ENCODE measurements at places on chromosomes 2 and 18.

- DNase-seq = no peak
Observed at GRCh38 chr2:235552671-235553070, 58.8 kb downstream of the AGAP1 start.

- no peak for DNase-seq
Observed at GRCh38 chr2:100180503-100180902, 38.1 kb upstream of the AFF3 start.

DNA sequence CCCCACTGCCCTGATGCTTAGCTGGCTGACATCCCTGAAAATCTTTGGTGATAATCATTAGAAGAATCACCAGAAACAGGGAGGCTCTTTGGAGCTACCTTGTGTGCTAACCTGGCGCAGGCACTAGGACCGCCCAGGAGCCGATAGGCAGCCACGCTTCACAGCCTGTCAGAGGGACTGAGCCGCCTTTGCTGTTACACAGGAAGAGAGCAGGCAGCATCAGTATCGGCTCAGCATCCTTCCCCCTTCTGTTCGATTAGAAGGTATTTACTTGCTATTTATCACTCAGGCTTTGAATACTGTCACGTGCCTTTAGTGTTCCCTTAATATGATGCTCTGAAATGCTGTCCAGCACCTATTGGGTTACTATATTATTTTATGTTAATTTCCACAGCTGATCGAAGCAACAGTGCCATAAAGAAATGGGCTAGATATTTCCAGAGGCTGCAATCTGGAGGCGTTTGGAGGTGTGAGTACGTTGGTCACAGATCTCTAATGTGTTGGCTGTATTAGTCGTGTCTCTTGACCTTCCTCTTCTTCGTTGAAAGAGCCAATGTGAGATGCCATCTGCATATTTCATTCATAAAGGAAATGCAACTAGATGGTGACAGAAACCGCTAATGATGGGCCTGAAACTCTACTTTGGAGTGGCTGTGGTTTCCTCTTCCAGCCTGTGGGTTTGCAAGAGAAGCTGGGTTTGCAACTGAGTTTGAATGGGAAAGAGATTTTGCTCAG is 110.4 kb upstream of the RAB27B start:
- peak; percentile 84 for DNase-seq

- DNase-seq = peak; percentile 69
Observed at GRCh38 chr2:42328148-42328833, 32.7 kb downstream of the COX7A2L start.

GRCh38 chr18:59220784-59221765 is 1.1 kb downstream of the GRP start:
- no peak for DNase-seq

DNA sequence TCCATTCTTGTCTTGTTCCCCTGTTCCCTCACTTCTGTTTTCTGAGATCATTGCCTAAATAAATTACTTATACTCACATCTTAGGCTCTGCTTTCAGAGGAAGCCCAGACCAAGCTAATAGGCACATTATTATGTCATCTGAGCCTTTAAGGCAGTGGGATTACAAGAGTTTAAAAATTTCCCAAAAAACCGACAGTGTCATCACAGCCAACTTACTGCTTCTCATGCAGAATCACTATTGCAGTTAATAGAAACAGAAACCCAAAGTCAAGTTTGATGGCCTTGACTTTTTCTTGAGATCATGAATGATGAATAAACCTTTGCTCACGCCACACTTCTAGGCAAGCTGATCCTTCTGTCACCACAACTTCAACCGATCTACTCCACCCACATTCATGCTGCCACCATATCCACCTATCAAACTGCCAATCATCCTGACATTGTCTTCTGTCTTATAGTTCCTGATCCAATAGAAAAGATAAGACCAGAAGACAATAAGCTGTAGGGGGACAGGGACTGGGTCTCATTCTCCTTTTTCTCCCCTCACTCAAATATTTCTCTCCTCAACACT is 142.7 kb upstream of the CREB1 start:
- DNase-seq = no peak

DNA sequence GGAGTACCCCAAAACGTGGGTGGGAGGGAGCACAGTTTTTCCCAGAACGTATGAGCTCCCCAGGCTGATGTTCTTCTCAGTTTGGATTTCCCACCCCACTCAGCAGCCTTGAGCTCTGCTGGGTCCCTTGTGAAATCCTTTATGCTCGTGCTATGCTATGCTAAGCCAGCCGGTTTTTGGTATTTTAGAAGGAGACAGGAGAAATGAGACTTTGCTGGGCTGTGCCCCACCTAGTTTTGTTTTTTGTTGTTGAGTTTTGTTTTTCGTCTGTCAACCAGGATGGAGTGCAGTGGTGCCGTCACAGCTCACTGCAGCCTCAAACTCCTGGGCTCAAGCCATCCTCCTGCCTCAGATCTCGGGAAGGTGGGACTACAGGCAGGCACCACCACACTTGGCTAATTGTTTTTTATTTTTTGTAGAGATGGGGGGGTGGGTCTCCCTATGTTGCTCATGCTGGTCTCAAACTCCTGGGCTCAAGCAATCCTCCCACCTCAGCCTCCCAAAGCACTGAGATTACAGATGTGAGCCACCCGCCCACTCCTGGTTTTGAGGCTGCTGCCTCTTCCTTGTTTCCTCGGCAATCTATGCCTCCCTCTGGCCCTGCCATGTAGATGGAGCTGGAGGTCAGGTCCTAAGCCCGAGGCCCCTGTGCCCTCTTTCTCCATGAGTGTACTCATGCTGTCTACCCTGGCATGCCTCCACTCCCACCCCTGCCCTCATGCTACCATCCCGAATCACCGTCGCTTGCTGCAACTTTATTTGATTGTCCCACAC is 17.5 kb upstream of the MGAT4A start:
- no peak for DNase-seq

DNA sequence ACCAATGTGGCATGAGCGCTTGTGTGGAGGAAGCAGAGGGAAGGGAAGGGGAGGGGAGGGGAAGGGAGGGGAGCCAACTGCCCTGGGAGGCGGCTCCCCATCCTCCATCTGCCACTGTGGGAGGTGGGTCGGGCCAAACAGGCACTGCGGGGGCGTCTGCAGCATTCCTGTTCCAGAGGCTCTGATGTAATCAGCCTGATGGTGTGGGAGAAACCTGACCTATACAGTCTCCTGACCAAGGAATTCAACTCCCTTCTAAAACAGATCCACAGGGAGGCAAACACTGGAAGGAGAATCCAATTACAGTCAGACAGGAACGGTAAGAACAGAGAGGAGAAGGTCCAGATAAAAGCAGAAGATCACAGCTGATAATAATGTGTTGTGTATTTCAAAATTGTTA is 88.8 kb downstream of the CD8B2 start:
- no peak for DNase-seq

GRCh38 chr18:45102863-45103262 is 422.2 kb downstream of the SETBP1 start:
- DNase-seq = no peak

GRCh38 chr18:79507546-79508480 is 112.1 kb downstream of the NFATC1 start:
- DNase-seq = peak; percentile 37

DNA sequence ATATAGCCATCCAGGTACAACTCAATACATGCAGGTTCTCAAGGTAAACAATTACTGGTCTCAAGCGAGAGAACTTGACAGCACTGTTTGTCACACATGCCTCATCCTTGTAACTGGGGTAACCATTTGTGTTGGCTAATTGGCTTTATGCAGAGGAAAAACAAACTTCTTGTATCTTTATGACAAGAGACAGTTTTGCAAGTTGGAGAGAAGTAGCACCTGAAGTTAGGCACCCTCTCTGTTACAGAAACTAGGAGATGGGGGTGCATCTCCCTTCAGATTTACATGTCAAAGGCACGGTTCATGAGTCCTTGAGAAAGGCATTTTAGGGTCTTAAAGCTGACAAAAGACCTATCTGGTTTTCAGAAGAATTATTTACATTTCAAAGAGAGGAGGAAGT is 241.7 kb downstream of the CD226 start:
- DNase-seq = no peak

GRCh38 chr18:8657873-8658470 is 47.4 kb upstream of the MTCL1 start:
- no peak for DNase-seq

- no peak for DNase-seq
Observed at GRCh38 chr2:9655441-9656269, 24.9 kb upstream of the YWHAQ start.

All from Kasumi-1 (cell line).